ENCODE measurements at places on chromosomes 4 and X.

DNA sequence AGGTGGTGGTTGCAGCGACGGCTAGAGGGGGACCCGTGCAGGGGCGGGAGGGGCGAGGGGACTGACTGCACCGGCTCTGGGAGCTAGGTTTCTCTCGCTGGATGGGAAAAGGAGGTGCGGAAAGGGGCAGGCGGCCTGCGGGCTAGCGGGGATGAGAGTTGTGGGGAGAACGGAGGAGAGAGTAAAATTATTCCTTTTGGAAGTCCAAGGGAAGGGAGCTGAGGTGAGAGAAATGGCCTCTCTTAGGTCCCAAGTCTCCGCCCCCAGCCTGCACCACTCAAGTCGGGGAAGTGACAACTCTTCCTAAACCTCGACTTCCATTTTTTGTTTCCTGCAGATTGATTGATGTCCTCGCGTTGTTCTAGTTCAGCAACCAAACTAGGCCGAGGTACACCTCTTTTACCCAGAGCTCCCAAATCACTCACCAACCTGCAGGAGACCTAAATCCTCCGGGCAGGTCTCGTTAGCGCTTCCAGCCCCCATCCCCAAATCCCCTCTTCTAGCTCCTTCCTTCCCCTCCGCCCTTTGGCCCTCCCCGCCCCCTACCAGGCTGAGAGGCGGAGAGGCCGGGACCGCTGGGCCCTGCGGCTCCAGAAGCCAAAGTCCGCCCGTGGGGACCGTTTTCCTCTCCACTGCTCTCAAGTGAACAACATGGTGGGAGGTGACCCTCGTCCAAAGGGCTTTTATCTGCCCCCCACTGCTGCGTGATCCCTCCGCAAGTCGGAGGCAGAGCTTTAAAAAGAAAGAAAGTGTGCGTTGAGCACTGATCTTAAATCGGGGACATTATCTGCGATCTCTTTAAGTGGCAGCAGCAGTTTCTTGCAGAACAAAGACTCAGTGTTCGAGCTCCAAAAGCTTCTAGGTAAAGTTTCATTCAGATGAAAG lies 7.3 kb downstream of the PITX2 start:
- DNase-seq, result no peak

DNA sequence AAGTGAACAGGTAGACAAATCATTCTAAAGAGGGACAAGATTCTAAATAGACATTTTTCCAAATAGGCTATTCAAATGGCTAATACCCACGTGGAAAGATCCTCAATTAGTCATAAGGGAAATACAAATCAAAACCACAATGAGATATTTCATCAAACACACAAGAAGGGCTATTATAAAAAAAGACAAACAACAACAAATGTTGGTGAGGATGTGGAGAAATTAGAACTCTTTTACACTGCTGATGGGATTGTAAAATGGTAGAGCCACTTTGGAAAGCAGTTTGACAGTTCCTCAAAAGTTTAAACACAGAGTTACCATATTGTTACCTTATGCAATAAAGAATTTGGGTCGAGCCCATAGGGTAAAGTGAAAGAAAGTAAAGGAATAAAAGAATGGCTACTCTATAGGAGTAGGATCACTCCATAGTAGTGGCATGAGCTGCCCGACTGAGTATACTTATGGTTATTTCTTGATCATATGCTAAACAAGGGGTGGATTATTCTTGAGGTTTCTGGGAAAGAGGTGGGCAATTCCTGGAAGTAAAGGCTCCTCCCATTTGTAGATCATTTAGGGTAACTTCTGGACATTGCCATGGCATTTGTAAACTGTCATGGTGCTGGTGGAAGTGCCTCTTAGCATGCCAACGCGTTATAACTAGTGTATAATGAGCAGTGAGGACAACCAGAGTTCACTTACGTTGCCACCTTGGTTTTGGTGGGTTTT lies 58.9 kb upstream of the FAM9C start:
- DNase-seq, result no peak

DNA sequence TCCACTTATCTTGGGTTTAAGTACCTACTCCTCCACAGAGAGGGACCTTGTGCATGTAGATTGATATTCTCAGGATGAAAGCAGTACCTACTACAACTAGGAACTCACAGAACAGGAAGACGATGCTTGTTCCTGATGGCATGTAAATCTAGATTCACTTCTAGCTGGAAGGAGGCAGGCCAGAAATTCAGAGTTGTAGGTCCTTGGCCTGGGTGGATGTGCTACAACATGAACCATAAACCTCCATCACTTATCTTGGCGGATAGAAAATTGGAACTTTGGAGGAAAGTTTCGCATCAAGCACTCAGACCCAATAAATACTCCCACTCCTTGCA lies 9.3 kb upstream of the SMIM20 start:
- DNase-seq, result no peak

GRCh38 chr4:2289311-2289954 lies 27.5 kb upstream of the MXD4 start:
- DNase-seq, result no peak

- DNase-seq, result peak; percentile 96
Measured at GRCh38 chrX:149938881-149939654, 777 bp upstream of the EOLA2 start.

DNA sequence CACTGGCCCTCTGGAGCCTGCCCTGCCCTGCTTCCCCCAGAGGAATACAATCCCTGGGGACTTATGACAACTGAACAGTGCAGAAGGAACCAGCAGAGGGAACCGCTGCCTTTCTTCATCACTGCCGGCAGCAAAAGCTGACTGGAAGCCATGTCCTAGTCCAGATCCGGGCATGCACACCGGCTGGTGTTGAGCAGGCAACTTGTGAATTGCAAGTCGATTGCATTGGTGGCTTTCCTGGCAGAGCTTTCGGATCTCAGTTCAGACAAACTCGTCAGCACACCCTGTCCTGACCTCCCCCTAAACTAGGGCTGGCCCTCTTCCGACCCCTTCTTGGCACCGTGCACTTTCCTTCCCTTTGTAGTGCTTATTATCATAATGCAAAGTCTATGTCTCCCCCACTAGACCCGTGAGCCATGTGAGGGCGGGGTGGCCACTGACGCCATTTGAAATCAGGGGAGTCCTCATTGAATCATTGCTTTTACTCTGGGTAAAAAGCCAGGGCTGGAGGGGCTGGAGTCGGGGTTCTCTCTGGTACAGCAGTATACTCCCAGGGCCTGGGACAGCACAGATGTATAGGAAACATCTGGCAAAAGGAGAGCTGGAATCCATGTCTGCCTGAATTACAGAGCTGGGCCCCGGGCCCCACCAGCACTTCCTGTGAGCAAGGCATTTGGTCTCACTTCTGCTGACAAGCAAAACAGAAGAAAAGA lies 1.8 kb downstream of the ARHGAP4 start:
- no peak for DNase-seq

- no peak for DNase-seq
Measured at GRCh38 chr4:26076896-26077295, 162.9 kb downstream of the SMIM20 start.

GRCh38 chr4:165967486-165967885 lies 94.4 kb downstream of the TLL1 start:
- DNase-seq, result no peak

Data from Right ventricle myocardium inferior (tissue), 1 donor.